Cortex of kidney (tissue), 1 donor: ENCODE measurements at places on chromosomes 6 and 20.

DNA sequence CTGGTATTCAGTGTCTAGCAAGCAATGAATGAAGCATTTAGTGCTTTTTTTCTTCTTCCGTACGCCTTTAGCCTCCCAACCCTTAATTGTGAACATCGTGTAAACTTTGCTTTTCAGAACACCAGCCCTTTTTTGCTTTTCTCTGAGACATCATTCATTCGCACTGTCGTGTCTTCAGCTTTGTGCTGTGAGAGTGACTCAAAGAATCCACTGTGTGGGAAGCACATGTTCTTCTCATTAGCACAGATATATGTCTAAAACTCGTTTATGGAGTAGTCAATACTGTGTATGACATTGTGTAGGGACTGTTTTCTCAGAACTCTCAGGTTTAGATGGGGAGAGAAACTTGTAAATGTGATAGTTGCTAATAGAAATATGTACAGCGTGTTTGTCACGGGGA, 279.1 kb downstream of the FARS2 start:
- DNase-seq, result no peak

- DNase-seq, result no peak
Observed at GRCh38 chr6:142712231-142712630, 232.7 kb downstream of the HIVEP2 start.

DNA sequence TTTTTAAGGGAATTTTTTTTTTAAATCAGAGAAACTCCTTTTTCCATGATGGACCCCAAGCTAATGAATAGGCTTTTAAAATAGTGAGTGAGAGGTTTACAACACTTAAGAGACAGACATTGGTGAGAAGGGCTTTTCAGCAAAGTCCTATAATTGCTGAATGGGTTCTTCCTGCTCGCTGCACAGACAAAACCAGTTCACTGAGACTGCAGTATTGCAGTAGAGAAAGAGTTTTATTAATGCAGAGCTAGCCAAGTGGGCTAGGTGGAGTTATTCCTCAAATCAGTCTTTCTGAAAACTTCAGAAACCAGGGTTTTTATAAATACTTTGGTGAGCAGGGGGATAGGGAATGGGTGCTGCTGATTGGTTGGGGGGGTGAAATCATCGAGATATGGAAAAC, 3.2 kb upstream of the SLC2A10 start:
- no peak for DNase-seq

GRCh38 chr6:146860583-146860982, 261.8 kb downstream of the ADGB start:
- no peak for DNase-seq

DNA sequence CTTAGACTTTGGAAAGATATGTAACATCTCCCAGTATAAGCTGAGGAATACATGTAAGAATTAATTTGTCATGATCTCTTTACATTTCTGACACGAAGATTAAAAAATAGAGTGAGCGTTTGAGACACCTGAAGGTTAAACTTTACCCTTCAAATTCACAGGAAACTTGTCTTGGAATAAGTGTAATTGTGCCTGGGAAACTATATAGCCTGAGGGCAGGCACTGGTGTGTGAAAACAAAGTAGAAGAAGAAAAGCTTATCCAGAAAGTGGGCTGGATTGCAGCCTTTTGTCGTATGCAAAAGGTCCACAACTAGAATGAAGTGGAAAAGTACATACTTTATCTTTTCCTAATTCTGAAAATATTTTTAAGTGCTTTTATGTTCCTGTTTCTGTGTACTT, 275.7 kb upstream of the TCF21 start:
- no peak for DNase-seq

- no peak for DNase-seq
Observed at GRCh38 chr6:63549076-63549475, 23.2 kb upstream of the LOC128125822 start.

DNA sequence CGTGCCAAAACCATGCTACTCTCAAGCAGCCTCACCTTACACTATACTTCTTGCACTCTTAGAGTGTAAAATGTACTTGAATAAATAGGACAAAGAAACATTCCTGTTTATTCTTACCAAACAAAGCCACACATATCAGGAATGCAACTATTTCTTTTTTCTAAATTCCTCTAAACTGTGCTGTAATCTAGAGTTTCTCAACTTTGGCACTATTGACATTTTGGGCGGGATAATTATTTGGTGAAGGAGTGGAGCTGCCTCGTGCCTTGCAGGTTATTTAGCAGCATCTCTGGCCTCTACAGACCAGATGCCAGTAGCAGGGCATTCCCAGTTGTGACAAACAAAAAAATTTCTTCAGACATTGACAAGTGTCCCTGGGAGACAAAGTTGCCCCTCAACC, 86.9 kb downstream of the PHACTR1 start:
- DNase-seq, result no peak

DNA sequence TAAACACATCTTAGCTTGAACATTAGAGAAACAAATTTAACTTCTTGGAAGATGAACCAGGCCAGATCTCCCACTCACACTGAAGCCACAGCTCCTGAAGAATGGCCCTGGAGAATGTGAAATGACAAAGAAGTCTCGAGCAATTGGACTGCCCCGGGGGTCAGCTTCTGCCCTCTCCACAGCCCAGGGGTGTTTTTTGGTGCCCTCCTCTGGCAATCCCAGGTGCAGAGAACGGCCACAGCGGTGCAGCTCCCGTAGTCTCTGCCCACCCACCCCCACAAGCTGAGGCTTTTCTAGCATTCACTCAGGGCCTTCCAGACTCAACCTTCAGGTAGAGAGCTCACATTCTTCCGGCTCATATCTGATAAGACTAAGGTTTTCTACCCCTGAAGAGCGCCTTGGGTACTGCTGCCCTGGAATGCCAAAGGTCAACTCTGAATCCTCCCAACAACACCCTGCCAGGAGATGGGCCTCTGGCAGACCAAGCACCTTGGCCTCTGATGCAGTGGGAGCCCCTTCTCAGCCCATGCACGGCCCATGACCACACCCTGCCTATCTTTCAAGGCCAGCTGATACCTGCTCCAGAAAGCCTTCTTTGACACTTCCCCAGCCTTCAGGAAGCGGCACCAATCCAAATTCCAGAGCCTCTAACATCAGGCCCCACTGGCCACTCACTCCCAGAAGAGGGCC, 208.3 kb downstream of the SYNDIG1 start:
- no peak for DNase-seq

GRCh38 chr6:122033564-122034181, 365.8 kb upstream of the HSF2 start:
- no peak for DNase-seq

DNA sequence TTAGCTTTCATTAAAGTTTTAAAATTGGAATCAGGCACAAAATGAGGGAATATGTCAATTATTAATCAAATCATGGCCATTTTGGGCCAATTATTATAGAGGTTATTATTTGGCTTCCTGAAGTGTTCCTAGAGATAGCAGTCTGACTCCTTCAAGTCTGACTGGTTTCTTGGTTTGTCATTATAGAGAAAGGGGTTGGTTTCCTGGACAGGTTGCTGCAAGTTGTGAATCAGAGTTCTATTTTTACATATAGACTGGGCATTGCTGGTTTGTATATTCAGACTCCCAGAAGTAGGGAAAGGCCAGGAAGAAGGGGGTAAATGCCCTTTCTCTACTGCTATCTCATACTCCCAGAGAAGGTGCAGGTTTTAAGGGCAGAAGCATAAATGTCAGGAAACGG, 121.4 kb upstream of the CEP162 start:
- no peak for DNase-seq

- DNase-seq, result no peak
Observed at GRCh38 chr6:148221196-148221979, 121.2 kb upstream of the SASH1 start.

DNA sequence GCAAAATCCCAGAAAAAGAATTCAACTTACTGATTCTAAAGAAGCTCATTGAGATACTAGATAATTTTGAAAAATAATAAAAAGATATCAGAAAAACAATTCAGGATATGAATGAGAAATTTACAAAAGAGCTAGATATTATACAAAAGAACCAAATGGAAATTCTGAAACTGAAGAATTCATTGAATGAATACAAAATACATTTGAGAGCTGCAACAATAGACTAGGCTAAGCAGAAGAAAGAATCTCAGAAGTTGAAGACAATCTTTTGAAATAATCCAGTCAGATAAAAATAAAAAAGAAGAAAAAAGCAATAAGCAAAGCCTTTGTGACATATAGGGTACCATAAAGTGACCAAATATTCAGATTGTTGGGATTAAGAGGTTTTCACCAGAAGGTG, 206.0 kb downstream of the CD109 start:
- DNase-seq, result no peak

DNA sequence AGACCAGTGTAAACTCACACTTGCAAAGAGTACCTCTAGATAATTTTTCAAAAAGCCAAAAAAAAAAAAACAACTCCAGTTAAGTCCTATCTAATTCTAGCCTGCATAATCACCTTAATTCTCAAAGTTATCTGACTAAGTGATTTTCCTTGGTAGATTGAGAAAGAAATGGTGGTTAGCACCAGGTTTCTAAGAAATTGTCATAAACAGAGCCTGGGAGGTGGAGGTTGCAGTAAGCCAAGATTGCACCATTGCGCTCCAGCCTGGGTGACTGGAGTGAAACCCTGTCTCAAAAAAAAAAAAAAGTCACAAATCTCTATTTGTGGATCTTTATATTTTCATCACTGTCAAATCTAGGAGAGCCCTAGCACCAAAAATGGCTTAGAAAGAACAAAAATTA, 8.9 kb downstream of the FBXO5 start:
- no peak for DNase-seq
